ENCODE measurements at places on chromosomes 2 and 18.

DNA sequence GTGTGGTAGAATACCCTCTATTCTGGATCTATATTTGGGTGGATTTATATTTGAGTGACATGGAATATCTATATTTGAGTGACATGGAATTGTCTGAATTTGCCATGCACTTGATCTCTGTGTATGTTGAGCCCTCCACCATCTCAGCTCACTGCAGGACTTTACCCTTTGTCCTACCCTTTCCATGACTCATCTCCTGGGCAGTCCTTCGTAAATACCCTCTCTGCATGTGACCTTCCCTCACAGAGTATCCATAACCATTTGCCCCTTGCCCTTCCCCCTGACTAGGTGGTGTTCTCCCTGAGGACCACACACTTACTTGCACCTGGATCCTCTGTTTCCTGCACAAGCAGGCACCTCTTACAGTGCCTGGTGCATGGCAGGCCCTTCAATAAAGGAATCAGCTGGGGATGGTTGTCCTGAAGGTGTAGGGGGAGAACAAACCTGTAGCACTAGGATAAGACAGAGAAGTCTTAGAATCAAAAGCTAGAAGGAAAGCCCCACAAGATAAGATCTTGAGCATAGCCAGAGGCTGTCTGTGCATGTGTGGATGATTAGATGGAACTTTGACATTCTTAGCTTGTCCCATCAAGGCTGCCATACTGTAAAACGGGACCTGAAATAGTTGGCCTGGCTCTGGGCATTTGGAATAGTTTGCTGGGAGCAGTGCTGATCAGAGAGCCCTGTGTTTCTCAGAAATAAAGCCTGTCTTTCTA is 230.4 kb downstream of the FHOD3 start:
- no peak for DNase-seq

DNA sequence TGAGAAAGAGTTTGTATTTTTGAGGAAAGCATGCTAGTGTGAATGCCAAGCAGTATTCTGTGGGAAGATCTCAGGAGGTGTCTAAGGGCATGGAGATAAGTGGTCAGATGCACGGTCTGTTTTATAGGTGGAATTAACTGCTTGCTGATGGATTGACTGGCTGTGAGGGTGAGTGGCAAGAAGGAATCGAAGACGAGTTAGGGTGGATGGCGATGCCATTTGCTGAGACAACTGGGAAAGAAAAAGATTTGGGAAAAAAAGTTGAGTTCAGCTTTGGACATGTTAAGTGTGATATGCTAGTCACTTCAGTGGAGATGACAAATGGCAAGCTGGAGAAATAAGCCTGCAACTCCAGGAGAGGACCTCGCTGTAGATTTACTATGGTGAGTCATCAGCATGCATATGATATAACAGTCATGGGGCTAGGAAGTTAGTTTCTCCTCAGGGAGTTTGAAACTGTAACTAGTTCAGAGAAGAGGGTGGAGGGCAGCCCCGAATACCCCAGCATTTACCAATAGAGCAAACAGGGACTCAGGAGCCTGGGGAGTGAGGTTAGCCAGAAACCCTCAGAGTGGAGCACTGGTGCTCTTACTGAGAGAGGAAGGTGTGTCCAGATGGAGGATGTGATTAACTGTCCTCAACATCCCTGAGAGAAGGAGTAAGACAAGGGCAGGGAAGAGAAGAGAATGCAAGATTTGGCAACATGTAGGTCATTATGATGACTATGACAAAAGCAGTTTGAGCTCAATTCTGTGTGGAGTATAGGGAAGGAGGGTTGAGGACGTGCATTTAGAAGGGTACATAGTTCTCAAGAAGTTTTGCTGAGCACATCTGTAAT is 2.0 kb upstream of the HK2 start:
- no peak for DNase-seq

DNA sequence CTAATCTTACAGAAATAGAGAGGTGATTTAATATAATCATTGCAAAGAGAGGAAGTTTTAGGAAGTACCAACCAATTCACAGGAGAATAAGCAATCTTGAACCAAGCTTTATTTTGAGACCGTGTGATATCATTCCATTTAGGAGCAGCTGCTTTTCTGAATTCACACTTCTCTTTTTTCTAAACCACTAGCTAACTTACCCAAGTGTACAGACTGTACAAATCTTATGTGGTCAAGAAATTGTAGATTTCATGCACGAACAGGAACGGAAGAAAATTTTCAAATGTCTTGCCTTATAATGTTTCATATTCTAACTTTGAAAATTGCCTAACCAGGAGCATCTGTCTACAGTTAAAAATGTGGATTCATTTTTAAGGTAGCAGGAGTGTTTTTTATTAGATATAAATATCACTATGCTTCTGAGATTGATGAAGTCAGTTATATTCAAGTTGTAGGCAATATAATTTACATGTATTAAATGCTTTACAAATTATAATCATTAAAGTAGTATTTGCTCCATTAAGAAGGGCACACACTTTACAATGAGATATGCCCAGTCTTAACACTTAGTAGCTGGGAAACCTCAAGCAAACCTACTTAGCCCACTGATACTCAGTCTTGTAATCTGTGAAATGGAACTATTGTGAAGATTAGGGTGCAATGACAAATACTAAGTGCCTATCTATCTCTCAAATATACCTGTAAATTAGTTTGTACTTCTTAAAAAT is 302.2 kb upstream of the STON1 start:
- no peak for DNase-seq

GRCh38 chr2:159516241-159516758 is 100.0 kb downstream of the BAZ2B start:
- DNase-seq, result peak; percentile 61

DNA sequence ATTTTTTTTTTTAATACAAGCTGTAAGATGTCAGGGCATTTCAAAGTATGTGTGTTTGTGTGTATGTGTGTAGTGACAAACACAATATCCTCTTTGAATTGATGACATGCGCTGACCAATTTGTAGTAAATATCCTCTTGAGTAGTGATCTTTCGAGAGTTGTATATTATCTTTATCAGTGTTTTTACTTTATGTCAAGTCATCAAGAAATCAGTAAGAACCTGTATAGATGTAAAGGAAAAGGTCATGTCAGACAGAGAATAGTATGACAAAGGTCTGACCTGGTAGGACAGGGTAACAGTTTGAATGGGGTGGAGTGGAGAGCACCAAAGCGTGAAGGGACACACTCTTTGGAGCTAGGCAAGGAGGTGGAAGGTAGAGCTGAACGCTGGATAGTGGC is 1931.4 kb upstream of the CELF4 start:
- DNase-seq, result no peak

DNA sequence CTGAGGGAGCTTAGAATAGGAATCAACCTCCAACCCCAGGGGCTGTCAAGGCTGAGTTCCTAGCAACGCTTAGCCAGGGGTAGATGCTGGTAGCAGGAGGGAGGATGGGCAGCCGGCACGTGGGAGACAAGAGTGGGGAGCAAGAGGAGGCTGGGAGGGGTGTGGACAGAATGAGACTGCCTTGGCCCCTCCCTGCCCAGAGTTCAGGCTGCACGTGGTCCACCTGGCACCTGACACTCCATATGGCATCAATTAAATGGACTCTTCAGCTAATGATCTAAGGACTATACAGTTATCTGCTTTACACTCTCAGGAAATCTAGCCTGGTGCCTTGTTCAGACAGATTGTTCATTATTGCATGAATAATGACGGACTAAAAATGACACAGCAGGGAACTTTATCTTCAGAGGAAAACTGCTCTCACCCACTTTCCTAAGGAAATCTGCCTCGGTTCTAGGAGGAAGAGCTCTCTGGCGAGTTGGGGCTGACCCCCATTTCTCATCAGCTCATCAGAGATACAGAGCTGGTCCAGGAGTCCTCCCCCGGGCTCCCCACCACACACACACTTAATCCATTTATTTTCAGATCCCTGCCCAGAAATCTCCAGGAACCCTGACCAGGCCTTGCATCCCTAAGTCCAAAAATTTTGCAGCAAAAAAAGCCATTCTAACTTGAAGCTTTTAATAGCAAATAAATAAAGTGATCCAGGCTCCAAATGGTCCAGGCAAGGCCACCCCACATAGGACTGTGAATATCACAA is 102.1 kb upstream of the CDC42EP3 start:
- DNase-seq, result no peak

GRCh38 chr2:222673273-222673672 is 1.8 kb downstream of the MOGAT1 start:
- DNase-seq, result no peak

DNA sequence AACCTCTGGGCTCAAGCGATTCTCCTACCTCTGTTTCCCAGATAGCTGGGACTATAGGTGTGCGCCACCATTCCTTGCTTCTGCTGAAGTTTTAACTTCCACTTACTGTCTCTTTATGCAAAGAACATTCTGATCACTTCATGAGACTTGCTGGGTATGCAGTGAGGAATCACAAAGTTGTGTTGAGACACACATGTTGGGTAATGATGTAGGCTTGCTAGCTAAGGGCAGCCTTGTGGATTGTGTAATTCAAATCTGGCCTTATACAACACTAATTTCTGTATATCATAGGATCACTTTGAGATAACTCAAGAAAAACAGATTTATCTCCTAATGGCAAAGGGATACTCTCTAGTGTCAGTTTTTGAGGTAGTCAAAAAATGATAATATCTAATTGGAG is 24.2 kb downstream of the XRCC5 start:
- no peak for DNase-seq

DNA sequence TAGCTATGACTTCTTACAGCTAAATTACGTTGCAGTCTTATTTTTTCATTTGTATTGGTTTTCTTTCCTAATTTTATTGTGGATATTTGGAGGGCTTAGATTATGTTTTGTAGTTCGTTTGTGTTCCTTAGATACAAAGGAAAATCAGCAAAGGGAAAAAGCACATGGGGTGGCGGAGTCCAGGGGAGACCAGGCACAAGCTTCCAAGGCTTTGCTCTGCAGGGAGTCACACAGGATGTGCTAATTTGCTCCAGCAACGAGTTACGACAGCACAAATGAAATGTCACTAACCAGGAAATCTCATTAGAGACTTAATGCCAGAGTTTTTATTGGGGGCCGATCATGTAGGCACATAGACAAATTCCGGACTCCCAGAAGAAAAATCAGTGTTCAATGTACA is 60.5 kb upstream of the CABYR start:
- DNase-seq, result no peak

DNA sequence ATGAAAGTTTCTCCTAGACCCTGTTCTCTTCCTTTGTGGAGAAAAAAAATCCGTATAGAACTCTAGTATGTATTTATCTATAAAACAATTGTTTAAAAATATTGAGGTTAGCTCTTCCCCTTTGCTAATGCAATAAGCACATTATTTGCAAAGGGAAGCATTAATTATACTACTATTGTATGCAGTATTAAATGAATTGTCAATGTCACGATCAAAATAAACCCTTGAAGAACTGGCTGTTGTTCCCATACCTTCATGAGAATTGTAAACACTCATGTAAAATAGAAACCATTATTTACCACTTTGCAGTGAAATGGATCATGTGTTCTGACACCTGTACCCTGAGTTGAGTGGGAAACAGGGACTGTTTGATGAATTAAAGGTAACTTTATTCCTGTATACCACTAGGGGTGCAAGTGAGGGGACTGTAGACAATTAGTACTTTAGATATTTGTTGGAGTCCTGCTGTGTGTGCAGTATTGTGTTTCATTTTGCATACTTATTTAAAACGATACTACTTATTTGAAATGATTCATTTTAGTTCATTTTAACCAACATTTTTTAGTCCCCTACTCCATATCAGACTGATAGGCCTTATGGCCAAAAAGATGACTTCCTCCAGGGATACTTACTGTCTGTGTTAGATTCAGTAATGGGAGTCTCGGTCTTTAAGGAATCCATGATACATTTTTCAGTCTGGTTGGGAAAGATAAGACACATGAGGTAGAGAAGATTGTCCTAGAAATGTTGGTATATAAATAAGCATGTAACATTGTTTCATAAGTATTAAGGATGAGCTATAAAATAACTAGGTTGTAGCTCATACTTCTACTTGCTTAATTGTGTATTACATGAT is 7.9 kb downstream of the PKP4 start:
- no peak for DNase-seq

DNA sequence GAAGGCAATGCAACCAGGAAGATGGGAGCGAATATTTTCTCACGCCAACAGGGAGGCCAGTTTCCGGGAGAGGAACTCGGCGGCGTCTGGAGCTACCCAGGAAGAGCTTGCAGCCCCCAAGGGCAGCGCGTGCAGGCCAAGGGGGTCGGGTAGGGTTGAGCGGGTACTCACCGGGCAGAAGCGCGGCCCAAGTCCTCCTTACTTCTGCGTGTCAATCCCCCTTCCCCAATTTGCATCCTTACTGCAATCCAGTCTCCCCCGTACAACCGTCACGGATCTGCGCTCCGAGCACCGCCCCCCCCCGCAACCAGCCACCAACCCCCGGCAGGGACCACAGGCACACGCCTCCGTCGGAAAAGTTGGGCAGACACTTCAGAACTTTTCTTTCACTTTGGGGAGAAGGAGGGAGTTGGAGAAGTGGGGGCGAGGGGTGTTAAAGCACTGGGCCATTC is 1.3 kb downstream of the ATP8B1 start:
- no peak for DNase-seq

- no peak for DNase-seq
Observed at GRCh38 chr2:169670215-169670651, 24.0 kb downstream of the CFAP210 start.

GRCh38 chr2:29806461-29806860 is 114.9 kb downstream of the ALK start:
- no peak for DNase-seq

DNA sequence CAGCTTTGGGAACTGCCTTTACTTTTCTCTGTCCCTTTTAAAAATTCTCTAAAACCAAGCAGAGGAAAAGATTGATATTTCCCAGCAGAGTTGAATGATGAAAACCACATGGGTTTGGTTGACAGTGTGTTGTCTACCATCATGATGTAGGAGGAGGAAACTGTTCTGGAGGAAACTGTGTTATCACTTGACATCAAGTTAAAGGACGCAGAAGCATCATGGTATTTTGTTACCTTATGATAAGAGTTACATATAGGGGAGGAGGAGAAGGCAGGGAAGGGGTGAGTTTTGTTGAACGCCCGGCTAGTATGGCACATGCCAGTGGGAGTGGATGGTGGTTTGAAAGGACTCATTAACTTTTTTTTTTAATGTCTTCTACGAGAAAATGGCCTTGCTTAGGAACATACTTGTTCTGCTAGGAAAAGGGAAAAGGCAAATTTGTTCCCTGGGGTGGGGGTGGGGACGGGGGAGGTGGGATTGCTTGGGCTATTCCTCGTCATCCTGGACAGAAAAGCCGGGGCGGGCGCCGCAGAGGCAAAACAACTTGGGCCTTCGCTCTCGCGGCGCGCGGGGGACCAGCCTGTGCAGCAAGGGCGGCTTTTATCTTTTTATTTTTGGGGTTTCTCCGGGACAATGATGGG is 766 bp downstream of the TMEM17 start:
- peak; percentile 37 for DNase-seq

- DNase-seq, result no peak
Observed at GRCh38 chr2:69055688-69056470, 42.9 kb downstream of the ANTXR1 start.

DNA sequence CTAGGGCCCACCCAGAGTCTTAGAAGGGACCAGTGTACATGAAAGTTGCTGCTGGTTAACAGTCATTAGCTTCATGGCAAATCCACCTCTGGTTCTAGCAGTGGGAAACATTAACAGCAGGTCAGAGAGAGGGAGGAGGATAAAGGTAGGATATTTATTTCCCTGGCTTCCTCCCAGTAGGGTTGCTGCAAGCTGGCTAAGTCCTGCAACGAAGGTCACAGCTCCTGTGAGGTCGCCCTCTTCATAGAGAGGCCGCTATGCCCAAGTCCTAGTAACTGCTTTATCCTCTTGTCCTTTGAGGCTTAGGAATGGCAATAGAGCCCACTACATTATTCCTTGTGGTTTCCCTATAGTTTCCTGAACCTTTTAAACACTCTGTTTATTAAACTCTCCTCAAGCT is 84.0 kb upstream of the ACSL3 start:
- no peak for DNase-seq
